ENCODE measurements at places on chromosomes 7 and 10.

DNA sequence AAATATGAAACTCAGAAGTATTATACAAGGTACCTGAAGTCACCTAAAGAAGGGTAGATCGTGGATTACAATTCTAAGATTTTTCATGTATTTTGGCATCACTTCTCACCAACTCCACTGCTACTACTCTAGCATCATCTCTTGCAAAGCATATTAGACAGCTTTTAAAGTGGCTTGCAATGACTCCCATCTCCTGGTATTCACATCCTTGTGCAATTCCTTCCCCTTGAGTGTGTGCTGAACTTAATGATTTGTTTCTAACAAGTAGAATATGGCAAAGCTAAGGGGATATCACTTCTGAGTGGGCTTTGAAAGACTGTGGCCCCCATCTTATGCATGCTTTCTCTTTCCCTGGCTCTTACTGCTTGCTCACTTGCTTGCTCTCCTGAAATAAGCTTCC lies 280.2 kb downstream of the SNX13 start:
- no peak for DNase-seq

DNA sequence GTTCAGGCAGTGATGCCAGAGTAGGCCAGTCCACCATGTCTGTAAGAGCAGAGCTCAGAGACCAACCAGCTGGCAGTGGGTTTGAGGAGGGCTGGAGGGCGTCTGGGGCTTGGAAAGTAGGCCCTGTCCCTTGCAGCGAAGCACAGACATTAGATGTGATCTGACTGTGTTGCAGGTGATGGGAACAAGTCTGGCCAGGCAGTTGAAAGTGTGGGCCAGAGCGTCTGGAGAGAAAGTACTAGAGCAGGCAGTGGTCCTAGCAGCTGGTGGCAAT lies 53.3 kb downstream of the CHN2 start:
- no peak for DNase-seq

GRCh38 chr7:3974329-3974728 lies 673.3 kb downstream of the SDK1 start:
- DNase-seq = no peak

GRCh38 chr7:48139459-48139858 lies 31.8 kb upstream of the ABCA13 start:
- DNase-seq = no peak

DNA sequence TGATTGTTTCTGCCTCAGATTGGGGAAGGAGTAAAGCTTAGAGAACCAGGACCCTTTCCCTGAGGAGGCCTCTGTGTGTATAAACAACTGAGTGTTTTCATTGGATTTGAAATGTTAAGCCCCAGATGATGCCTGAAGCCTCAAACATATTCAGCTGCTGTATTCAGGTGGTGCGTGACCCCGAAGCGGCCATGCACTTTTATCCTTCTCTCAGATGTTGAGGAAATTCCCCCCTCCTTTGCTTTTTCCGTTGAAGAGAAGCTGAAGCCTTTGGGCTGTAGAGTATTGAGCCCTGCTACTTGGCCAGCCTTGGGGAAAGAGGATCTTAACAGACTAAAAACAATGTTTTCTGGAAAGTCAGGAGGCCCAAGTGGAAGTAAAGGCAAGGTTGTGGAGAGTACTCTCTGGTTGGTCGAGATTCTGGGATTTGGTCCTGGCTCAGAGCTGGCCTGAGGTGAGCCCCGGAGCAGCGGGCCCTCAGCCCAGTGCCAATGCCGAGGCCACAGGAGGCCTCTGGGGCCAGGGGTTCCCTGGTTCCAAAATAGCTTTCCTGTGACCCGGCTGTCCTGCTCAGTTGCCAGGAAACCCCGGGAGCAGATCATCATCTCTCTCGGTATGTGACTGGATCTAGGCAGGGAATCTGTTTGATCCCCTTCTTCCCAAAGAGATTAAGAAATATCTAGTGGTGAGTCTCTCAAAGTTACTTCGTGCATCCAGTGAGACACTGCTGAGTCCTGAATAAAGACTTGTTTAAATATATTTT lies 22.5 kb downstream of the FKBP6 start:
- DNase-seq = no peak

DNA sequence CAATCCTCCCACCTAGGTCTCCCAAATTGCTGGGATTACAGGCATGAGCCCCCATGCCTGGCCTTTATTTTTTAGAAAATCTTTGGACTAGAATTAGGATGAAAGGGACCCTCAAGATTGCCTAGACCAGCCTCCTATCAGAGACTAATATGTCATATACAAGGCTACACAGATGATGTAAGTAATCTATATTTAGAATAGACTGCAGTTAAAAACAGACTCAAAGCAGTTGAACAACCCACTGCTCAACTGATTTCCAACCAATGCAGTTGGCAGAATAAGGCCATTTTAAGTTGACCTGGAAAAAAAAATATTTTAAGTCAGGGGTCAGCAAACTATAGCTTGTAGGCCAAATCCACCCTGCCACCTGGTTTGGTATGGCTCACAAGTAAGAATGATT lies 27.7 kb downstream of the PSPH start:
- DNase-seq = no peak

DNA sequence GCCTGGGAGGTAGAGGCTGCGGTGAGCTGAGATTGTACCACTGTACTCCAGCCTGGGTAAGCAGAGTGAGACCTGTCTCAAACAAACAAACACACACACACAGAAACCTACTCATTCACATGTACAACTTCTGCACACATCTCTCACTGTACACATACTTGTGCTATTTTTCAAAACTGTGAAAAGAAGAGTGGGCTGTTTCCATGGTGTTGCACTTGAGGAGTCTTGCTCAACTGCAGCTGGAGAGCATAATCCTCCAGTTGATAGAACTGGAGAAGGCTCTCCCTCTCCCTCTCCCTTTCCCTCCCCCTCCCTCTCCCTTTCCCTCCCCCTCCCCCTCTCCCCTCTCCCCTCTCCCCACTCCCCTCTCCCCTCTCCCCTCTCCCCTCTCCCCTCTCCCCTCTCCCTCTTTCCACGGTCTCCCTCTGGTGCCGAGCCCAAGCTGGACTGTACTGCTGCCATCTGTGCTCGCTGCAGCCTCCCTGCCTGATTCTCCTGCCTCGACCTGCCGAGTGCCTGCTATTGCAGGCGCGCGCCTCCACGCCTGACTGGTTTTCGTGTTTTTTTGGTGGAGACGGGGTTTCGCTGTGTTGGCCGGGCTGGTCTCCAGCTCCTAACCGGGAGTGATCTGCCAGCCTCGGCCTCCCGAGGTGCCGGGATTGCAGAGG lies 43.7 kb upstream of the DLD start:
- no peak for DNase-seq
